NCI-H1694 (cell line): ENCODE measurements at places on chromosomes 16 and 17.

- no peak for DNase-seq
Measured at GRCh38 chr16:51556694-51557340, 405.7 kb upstream of the SALL1 start.

DNA sequence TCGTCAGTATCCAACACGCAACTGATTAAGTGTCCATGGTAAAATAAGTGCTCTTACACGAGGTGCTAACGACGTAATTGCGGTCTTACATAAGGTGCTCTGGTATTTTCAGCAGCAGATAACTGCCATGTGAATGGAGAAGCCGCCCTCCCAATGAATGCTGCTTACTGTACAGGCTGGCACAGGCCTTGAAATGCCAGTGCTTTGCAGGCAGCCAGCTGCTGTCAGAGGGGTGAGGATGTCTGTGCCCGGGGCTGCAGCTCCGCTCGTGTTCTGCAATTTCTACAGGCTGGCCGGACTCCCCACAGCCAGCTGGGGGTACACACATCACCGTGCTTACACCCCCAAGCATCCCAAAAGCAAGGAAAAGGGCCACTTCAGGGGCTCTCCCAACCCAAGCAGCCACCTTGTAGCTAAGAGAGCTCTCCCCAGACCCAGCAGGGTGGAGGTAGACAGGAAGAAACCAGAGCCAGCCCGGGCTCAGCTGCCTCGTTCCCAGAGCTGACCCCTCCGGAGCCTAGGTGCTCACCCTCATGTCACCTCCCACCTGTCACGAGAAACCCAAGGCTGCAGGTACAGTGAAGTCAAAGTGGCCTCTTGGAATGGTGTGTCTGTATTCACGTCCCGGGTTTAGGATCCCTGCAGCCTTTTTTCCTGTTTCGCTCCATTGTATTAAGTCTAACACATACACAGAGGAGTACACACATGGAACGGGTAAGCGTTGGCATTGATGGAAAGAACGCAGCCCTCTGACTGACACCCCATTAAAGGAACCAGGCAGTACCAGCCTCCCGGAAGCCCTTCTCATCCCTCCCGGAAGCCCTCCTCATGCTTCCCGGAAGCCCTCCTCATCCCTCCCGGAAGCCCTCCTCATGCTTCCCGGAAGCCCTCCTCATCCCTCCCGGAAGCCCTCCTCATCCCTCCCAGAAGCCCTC, 27.2 kb upstream of the RPH3AL start:
- DNase-seq = peak; percentile 76

DNA sequence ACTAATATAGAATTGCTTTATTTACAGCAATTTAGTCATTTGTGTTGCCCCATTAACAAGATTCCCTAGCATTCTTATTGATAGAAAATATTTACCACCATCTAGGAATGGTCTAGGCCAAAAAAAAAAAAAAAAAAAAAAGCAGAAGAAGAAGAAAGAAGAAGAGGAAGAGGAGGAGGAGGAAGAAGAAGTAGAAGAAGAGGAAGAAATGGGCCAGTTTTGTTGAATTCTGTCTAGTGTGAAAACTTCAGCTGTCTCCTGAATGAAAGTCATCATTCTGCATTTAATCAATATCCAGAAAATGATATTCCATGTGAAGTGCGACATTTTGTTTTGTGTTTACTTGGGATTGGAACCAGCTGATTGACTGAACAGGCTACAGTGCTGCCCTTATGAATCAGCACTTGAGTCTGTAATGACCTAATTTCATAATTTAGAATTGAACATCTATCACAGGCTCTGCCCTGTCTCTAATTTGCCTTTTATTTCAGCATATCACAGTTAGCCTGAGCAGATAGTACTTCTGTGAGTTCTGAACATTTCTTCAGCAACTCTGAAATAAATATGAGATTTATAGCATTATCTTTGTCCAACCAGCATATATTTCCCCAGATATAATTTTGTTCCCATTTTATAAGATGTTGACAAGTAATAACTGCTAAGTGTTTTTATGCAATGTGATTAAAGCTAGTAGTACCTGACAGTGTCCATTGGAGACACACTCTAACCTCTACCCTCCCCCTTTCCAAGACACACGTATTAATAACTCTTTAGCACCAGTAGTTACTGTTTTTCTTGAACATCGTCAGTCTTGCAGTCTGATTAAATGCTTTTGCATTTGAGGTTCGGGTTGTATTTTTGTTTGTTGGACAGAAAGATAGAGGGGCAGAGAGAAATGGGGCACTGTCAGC, 5.9 kb downstream of the ANKFN1 start:
- DNase-seq = no peak

- DNase-seq = no peak
Measured at GRCh38 chr16:35221482-35222185, 1762.2 kb downstream of the TP53TG3F start.

GRCh38 chr16:62363501-62363900, 327.3 kb upstream of the CDH8 start:
- no peak for DNase-seq

DNA sequence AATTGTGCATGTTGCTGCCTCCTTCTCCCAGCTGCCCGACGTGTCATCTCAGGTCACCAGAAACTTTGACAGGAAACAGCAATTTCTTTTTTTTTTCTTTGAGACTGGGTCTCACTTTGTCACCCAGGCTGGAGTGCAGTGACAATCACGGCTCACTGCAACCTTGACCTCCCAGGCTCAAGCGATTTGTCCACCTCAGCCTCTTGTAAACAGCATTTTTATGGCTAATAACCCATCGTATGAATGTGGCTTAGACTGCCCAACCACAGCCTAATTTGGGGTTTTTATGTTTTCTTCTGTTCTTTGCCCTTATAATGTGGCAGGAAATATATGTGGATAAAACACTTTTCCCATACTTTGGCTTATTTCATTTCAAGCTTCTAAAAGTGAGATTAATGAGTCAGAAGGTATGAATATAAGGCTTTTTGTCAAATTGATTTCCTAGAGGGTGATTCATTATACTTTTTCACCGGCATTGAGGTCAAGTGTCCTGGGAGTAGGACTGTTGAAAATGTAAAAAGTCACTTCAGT, 31.0 kb upstream of the SLC5A10 start:
- no peak for DNase-seq

DNA sequence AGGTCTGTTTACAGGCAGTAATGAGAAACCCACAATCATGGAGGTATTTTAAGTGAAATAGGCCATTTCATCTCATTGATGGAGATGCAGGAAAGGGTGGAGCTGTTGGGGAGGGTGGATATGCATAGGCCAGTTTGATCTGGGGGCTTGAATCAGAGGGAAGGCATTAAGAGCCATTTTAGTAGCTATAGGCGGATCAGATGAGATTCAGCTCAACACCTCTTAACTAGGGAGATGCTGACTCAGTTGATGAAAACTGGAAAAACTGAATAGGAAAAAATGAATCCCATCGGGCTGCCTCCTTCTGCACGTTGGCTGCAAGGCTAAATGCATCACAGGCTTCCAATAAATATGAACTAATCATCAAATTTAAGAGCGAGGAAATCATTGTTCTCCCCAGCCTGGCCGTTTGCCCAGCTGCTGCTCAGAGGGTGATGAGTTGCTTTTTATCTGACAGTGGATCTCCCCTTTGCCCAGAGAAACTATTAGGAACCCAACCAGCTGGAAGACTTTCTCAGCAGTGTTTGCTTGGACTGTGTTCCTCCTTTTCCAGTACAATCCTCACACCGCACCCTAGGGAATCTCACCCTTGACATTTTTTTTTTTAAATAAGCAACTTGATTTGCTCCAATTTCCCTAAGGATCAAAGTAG, 149.6 kb downstream of the SOX9 start:
- peak; percentile 9 for DNase-seq

- DNase-seq = no peak
Measured at GRCh38 chr17:14307560-14308024, 6.7 kb downstream of the HS3ST3B1 start.

- DNase-seq = no peak
Measured at GRCh38 chr16:79656553-79657115, 56.1 kb upstream of the MAF start.

DNA sequence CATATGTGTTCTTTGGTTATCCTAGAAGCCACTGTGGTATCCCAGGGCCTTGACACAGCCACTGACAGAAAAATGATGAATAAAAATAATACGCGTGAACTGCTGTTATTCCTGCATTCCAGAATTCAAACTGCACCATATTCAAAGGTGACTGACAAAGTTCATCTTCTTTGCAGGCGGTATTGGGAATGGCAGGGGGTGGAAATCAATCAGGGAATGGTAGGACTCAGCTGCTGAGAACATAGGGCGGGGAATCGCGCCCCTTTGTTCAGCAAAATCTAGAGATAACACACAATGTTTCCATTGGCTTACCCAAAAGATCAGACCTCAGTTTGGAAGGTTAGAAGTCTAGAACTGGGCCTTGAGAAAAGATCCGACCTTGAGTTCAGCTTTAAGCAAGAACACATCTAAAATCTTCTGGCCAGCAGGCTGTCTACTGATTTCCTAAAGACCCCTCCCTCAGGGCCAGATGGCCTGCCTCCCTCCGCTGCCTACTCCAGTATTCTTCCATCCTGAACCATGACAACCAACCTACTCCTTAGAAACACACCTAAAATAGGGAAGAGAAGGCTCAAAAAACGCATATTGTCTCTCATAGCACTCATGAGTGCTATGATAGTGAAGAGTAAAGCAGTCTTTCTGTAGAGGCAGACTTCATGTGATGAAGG, 34.1 kb downstream of the CDK5R1 start:
- no peak for DNase-seq

DNA sequence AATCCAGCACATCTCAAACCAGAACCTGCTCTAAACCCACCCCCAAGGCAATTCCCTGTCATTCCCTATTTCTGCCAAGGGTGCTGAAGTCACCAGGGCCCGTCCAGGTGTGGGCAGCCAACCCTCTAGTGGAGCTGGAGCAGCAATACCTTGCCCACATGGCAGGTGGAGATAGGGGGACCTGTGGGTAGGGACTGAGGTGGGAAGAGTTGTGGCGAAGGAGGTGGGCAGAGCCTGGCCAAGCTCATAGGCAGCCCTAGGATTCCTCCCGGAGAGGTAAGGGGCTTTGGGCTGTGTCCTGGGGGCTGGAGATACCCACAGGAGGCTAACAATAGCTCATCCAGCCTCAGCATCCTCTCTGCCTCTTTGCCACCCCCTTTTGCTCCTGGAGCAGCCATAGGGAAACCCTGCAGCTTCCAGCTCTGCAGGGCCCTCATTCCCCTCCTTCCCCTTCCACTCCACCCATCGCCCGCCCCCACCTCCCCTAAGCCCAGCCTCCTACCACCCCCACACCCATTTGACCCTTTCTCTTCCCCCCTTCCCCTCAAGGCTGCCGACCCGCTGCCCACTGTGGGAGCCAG, 30.4 kb upstream of the CRHR1 start:
- DNase-seq = no peak

DNA sequence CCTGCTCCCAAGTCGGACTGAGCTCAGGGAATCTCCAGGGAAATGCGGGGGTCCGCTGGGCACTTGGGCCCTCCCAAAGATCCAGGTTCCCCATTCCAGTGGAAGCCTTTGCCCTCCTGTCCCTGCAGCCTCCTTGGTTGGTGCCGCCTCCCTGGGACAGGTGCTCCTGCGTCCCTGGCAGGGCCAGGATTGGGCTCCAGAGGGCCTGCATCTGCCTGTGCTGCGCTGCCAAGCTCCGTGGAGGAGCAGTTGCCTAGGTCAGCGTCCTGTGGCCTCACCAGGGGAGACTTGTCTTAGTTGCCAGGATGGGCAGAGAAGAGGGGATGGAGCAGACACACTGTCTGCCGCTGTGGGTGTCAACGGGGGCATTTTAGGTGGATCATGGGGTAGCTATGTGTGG, 67.1 kb downstream of the MSI2 start:
- no peak for DNase-seq

GRCh38 chr17:51263006-51263405, 2.7 kb downstream of the UTP18 start:
- no peak for DNase-seq

GRCh38 chr16:30839523-30840227, 52.7 kb upstream of the ZNF629 start:
- DNase-seq = no peak

DNA sequence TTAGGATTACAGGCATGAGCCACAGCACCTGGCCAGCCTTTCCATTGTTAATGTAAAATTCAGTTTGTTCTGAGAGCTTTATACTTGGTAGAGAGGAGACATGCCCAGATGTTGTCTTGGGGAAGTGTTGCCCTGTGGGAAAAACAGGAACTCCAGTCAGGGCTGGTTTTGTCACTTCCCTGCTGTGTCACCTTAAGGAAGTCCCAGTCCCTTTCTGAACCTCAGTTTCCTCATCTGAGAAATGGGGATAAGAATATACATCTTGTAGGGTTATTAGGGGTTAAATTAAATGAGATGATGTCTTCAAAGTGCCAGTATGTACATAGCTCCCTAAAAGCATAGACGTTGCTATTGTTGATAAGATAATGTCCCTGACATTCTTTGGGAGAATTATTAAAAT, 25.3 kb downstream of the CLEC16A start:
- DNase-seq = no peak

DNA sequence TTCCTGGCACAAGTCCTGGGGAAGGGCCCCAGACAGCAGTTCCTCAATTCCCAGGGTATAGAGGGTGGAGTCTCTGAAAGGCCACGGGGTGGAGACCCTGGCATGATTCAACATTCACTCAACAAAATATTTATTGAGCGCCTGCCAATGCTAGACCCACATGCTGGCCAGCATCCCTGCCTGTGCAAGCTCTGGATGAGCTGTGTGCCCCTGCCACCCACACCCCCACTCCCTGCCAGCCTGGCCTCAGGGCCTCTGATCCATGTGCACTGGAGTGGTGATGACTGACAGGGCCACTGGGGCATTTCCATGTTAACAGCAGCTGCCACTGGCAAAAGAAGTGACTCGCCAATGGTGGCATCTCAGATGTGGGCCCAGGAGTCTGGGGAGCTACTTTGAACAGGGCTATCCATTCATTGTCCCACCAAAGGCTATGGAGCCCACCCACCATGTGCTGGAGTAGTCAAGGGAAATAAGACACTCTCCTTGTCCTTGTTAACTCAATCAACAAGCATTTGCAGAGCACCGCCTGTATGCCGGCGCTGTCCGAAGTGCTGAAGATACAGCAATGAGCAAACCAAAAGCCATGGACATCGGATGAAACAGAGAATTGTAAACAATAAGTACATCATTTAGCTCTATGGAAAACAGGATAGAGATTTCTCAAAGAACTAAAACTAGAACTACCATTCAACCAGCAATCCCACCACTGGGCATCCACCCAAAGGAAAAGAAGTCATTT, 3.0 kb upstream of the PRSS22 start:
- no peak for DNase-seq

DNA sequence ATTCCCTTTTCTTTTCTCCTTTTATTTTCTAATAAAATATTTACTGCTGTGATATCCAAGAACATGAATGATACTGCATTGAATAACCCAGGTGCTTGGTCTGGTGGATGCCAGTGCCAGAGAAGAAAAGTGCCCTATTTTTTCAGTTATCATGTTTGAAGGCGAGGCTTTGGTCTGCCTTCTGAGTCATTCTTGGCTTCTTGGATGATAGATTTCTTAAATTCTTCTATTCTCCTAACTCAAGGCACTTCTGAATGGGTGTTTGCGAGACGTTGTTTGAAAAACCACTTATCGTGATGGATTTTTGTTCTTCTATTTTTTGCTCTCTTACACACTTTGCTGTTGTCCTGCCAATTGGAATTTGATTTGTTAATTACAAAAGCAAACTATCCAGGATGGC, 66.7 kb downstream of the FTO start:
- DNase-seq = no peak
